ENCODE measurements at places on chromosomes 7 and 10.

DNA sequence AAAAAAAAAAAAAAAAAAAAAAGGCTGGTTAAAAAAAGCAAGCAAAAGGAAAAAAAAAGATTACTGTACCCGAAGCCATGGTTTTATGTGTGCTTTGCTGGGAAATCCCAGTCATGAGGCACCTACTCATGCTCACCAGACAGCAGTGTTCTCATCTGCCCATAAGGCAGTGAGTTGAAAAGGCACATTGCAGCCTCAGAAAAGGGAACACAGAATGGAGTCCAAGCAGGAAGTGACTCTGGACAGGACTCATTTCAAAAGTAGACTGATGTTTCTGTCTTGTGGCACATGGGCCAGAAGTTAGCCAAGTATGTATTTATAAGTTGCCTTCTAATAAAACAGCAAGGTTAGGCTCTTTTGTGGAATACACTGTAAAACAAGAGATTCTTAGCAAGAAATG is 40.2 kb downstream of the PDSS1 start:
- peak; percentile 46 for DNase-seq

GRCh38 chr10:133088179-133088955 is 643 bp downstream of the ADGRA1 start:
- no peak for DNase-seq

DNA sequence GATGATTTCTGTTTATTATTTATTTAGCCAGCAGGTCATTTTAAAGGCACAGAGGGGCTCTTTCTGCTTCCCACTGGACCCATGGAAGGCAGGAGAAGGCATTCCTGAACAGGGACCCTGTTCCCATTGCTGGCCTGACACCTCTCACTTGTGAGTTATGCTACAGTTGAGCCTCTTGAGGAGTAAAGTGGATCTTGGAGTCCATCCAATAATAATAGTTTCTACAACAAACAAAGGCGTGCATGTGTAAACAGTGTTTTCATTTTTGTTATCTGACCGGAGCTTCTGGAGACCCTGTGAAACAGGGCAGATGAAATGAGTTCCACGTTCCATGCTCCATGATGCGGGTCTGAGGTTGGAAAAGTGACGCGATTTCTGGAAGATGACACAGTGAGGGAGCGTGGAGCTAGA is 127.3 kb upstream of the HABP2 start:
- no peak for DNase-seq

- no peak for DNase-seq
These were observed 99.6 kb downstream of the CARD11 start for GRCh38 chr7:2943851-2944601.

- no peak for DNase-seq
These were observed 540.4 kb downstream of the CNTNAP2 start for GRCh38 chr7:146656988-146657387.

- no peak for DNase-seq
These were observed 471.0 kb downstream of the GFRA1 start for GRCh38 chr10:115801992-115802391.

DNA sequence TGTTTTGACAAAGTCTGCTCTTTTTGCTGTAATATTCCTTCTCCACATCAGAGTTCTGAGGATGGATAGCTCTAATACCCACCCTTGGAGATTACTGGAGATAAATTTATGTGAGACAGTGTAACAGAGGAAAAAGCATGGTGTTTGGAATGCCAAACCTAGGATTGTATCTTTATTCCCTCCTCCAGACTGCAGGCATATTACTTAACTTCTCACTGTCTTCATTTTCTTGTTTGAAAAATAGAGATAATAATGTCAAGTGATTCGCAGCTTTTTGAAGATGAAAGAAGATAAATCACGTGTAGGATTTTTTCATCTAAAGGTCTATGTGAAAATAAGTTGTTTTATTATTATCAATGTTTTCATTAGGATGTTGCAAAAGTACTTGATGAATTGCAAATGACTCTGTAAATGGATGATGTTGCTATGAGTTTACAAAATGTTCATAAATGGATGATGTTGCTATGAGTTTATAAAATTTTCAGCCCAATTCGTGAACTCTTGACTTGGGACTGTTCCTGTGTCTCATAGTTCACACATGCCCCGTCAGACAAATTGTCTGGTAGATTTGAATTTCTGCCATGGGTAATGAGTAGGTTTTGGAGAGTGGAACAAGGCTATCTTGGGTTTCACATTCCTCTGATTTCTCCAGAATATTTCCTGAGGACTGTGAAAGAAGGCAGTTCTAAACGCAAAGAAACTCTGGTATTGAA is 113.1 kb upstream of the IGFBP3 start:
- no peak for DNase-seq

GRCh38 chr7:24227603-24228359 is 56.2 kb upstream of the NPY start:
- peak; percentile 13 for DNase-seq

- DNase-seq = no peak
These were observed 32.3 kb upstream of the DPYSL4 start for GRCh38 chr10:132154440-132154839.

DNA sequence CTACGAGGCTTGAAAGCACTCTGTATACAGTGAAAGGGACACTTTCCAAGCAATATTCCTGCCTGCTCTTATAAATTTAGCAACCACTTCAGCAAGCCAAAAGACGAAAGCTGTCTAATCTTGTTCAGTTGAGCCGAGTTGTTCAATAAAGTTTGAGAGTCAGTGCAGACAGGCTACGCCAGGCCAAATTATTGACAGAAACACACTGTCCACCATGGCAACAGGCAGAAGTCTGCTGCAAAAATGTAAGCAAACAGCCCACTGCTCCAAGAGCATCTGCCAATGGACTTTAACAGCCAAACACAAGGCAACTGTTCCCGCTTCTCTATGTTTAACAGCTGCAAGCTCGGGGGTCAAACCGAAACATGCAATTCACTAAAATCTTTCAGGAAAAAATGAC is 85.7 kb downstream of the GLI3 start:
- DNase-seq = no peak

GRCh38 chr10:92575961-92576360 is 2.1 kb upstream of the IDE start:
- no peak for DNase-seq

- DNase-seq = no peak
These were observed 1138.6 kb upstream of the SORCS1 start for GRCh38 chr10:108303149-108303548.

- no peak for DNase-seq
These were observed 12.3 kb upstream of the KMT2E start for GRCh38 chr7:105001652-105002184.

DNA sequence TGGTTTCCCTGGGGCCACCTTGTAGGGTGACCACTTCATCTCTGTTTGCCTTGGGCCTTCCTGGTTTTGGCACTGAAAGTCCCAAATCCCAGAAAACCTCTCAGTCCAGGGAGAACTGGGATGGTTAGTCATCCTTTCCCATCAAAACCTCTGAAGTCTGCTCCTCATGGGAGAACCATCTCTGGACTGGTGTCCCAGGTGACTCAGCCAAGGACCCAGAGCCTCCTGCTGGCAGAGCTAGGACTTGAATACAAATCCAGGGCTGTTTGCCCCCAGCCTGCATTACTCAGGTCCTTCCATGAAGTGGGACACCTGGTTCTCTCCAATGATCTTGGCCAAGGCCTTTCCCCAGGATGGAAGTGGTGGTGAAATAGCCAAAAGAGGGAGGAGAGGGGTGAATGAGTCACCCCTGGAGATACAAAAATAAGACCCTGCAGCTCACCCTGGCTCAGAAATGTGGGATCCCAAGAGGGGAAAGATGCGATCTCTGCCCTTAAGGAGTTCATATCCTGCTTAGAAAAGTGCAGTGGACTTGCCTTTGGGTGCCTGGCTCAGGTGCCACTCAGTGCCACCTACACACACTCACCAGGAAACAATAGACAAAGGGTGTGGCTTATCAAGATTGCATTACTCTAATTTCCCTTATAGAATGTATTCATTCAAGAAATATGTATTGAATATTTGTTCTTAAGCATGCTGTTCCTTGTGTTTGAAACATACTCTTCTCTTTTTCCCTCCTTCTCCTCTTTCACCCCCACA is 22.0 kb downstream of the ADRA2A start:
- no peak for DNase-seq

DNA sequence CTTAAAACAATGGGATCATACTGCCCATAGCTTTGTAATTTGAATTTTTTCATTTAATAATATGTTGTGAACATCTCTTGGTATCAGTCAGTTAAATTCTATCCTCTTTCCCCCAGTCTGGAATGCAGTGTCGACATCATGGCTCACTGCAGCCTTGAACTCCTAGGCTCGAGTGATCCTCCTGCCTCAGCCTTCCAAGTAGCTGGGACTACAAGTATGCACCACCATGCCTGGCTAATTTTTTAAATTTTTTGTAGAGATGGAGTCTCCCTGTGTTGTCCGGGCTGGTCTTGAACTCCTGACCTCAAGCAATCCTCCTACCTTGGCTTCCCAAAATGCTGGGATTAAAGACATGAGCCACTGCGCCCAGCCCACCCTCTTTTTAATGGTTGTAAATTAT is 34.6 kb downstream of the MPLKIP start:
- no peak for DNase-seq

- no peak for DNase-seq
These were observed 3.0 kb downstream of the IKZF1 start for GRCh38 chr7:50307368-50308032.

- no peak for DNase-seq
These were observed 137.7 kb downstream of the CNOT4 start for GRCh38 chr7:135372222-135372621.

DNA sequence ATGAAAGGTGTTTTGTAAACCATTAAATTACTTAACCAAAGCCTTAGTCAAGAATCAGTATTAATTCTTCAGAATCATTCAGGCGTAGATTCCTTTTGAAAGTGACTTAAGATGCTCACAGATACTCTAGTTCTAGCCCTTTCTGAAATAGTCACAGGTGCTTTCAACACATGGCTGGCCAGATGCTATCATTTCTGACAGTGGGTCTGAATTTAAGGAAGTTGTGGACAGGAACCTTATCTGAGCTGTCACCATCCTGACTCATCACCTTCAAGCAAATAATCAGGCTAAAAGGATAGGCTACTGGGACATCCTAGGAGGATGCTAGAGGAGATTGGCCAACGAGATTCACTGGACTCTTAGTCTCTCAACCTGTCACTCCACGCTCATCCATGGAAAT is 501.5 kb downstream of the LRMDA start:
- no peak for DNase-seq

DNA sequence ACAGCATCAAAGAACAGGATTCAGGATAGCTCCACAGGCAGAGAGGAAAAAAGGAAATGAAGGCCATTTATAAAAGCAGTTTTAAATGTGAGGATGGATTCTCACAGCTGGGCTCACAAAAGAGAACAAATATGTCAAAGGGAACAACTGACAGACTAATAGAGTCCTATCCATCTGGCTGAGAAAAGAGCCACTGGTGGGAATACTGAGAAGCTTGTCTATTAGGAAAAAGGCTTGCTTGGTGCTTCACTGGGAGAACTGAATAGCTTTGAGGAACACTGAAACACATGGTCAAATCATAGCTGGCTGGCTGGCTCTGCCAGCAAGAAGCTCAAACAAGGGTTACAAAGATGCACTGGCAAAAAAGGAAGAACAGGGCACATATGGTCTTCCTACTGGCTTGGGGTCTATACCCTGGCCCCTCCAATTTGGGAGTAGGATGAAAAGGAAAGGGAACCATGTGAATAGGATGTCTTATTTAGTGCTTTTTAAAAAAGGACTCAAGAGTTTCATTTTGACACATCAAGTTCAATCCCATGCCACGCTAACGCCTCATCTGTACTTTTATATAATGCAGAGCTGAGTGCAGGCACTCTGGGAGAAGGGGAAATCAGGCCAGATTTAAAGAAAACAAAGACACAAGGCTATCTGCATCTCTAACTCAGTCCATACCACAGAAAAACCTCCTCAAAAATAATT is 44.8 kb upstream of the KCNIP2 start:
- no peak for DNase-seq

DNA sequence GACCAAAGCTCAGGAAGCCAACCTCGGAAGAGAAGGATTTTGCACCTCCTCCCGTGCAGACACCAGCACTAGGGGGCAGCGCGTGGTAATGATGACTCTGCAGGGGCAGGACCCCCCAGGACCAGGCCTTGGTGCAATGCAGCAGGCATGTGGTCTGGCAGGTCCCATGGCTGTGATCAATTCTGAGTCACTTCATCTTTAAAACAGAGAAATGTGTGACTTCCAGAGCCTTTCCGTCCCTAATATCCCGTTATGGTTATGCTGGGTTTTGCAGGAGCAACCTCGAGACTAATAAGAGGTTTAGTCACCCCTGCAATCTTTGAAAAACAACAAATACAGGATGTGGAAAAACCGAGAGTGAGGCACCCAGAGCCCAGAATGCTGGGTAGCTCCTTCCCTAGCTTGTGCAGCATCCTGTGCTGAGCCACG is 30.2 kb upstream of the GJD4 start:
- no peak for DNase-seq

DNA sequence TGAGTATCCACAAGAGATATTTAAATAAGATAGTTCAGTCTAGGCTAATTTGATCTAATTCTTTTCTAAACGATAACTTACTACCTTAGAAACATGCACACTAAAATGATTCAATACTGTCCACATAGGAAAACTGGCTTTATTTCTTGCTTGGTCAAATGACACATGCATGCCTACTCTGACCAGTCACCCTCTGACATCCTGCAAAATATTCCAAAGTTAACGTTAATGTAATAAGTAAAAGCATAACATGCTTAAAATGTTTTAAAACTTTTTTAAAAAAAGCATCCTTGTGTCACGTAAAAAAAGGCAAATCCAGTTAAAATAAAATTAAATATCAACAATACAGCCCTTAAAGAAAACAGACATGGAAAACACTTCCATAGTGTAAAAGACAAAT is 70.2 kb downstream of the UBE2H start:
- DNase-seq = no peak

DNA sequence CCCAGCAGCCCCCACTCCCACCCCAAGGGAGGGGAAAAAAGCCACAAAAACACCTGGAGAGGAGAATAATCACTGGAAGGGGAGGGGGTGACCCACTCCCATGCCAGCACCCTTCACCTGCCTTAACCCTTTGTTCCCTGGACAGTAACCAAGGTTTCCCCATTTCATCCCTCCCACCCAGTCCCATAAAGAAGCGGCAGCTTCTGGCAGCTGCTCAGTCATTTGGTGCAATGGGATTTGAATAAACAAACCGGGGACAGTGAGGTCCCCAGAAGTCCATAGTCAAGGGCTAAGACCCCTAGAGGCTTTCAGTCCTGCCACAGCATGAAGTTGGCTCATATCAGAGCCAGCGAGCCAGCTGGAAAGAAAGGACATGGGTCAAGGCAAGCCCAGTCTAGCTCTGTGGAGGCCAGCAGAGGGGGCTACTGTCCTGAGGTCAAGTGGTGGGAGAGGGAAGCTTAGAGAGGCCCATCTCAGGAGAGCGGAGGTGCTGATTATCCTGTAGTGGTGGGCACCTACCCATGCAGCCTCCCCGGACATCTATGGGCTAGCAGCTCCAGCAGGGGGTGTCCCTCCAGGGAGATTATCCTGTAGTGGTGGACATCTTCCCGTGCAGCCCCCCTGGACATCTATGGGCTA is 58.9 kb upstream of the LBX1 start:
- DNase-seq = no peak

DNA sequence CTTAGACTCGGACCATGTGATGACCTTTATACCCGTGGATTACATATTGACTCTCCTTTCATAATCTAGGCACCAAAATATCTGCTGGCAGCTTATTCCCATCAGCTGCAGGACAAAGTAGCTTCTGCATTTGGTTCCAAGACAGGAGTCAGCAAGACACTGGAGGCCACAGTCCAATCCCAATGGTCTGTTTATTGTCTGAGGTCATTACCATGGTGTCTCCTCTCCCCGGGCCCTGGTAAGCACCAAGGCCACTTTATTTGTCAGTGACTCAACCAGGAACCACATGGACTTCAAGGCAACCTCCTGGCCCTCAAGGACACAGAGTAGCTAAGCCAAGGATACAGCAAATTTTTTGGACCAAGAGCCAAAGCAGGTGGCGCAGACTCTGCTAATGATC is 36.1 kb downstream of the KCNMA1 start:
- DNase-seq = no peak

Data from GM12892 (cell line).